Posterior vena cava (tissue), 2 donors: ENCODE measurements at places on chromosomes 13 and 19. TPM values are rescaled to one million over a fixed set of nuclear protein-coding genes. Genes with fewer than 3 reads are reported as not detected.
A peak's percentile ranks its signal among the peaks of the same experiment; 100 is the strongest.

DNA sequence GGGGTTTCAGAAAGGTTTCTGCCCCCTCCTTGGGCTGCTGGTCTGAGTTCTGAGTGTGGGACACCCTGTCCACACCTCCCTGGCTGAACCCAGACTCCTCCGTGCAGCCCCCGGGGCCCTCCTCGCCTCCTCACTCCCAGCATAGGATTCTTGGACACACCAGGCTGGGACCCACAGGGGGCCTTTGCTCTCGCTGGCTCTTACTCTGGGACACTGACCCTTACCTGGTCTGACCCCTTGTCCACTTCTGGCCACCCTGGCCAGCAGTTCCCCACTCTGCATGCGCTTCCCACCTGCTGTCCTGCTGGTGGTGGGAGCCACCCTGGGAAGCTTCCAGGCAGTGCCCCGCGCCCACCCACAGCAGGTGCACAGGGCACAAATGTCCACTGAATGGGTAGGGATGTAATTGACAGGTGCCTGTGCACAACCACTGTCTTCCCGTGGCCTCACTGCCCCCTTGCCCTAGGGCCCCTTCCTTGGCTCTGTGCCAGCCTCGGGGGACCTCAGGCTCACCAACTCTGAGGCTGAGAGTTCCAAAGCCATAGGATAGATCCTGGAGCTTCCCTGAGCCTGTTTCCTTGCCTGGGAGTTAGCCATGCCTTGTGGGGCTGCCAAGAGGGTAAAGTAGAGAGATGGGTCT is 7.0 kb upstream of the SLC25A42 start:
- no peak for DNase-seq

GRCh38 chr19:8269724-8270123 is 38.4 kb downstream of the CD320 start:
- DNase-seq, result peak; percentile 7

DNA sequence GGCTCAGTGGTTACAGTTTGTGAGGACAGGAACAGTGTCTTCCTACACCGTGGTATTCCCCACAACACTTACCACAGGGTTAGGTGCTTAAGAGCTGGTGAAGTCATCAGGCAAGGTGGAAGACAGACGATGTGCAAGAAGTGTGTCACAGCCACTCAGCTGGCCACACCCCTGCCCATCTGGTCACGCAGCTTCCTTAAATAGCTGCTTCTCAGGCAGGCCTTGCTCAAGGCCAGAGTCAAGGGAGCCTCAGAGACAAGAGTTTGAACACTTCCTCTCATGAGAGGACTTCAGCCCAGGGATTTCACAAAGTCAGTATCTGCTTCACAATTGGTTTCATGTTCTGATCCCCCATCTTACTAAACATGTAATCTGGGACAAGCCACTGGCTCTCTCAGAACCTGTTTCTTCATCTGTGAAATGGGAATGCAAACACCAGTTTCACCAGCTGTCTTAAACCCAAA is 80.3 kb upstream of the FRY start:
- DNase-seq, result peak; percentile 86

DNA sequence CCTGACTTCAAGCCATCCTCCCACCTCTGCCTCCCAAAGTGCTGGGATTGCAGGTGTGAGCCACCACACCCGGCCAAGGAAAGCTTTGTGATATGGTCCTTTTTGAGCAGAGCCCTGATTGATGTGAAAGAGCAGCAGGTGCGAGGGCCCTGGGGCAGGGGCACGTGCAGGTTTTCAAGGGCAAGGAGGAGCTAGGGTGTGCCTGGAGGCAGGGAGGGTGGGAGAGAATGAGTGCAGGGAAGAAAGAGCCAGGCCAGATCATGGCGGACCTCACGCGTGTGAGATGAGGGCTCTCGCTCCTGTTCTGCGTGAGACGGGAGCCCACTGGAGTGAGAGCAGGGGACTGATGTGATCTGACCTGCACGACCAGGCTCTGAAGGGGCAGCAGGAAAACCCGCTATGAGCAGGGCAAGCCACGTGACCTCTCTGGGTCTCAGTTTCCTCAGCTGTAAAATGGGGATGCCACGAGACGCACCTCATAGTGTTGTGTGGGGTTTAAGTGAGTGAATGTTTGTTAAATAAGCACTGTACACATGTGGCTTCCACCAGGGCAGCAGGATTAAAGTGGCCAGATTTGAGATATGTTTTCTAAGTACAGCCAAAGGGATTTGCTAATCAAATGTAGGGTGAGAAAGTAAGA is 25.8 kb downstream of the FAAP24 start:
- no peak for DNase-seq

GRCh38 chr19:19179548-19180441 is 9.7 kb upstream of the MEF2B start:
- no peak for DNase-seq

DNA sequence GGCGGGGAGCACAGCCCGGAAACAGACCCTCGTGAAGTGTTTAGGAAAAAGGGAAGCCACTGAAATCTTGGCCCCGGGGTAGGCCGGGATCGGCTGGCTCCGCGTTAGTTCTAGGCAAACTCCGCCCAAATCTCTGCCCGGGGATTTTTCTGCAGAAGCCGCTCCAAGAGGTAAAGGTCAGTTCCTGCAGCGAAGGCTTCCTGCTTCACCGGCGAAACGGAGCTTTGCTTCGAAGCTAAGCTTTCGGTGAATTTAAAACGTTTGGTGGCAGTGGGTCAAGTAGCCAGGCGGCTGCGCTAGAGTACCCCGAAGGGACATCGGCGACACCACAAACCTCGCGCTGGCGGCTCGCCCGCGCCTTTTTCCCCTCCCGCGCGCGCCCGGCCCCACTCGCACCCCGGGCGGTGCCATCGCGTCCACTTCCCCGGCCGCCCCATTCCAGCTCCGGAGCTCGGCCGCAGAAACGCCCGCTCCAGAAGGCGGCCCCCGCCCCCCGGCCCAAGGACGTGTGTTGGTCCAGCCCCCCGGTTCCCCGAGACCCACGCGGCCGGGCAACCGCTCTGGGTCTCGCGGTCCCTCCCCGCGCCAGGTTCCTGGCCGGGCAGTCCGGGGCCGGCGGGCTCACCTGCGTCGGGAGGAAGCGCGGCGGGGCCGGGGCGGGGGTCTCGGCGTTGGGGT is 441 bp downstream of the GJB2 start:
- no peak for DNase-seq

DNA sequence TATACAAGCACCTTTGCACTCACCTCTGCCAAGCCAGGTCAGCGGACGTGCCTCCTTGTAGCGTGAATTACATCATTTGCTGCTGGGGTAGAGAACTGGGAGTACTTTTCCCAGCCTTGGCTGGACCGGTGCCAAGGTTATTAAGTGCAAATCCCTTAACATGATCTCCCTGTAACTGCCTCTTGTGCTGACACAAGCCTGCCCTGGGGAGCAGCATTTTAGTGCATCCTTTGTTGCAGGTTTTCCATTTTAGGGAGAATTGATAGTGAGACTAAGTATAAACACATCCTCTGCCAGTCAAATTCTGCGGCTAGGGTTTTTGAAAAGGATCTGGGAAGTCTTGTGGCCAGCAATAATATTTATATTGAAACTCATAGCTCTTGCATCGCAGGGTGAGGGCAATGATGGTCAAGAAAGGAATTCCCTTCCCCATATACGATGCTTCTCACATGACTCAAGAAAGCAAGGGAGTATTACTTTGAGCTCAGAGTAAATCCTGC is 32.7 kb upstream of the DCLK1 start:
- peak; percentile 84 for DNase-seq

ZNF726 gene
- total RNA-seq, result 2.8 TPM

DNA sequence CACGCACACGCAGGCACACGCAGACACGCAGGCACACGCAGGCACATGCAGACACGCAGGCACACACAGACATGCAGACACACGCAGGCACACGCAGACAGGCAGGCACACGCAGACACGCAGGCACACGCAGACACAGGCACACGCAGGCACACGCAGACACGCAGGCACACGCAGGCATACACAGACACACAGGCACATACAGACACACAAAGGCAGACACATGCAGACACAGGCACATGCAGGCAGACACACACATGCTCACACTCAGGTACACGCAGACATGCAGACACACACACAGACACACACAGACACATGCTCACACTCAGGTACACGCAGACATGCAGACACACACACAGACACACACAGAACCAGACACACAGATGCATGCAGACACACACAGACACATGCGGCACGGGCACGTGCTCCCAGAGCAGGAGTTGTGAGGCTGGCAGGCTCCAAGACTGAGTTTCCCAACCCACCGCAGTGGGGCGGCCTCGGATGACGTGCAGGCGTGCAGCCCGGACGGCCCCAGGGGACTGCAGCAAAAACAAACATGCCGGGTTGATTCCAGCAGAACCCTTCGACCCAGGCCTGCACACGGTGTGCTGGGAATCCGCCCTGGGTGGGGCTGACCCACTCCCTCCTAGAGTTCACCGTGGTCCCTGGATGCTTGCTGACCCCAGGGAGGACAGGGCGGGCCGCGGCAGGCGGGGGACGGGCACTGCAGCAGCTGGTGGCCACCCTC is 100.0 kb downstream of the GADD45B start:
- peak; percentile 97 for DNase-seq

ZNF880 gene
- 29.1 TPM for total RNA-seq

MYBPC2 gene
- total RNA-seq, result not detected
